ENCODE measurements at places on chromosomes 5 and 9. TPM values are rescaled to one million over a fixed set of nuclear protein-coding genes. Genes with fewer than 3 reads are reported as not detected.

- DNase-seq, result no peak
- H3K4me1 ChIP-seq, result peaks cover 22% of the 10 kb centered on the region
- H3K4me3 ChIP-seq, result no peak overlapping the region
- H3K27ac ChIP-seq, result no peak overlapping the region
These were observed 128.8 kb upstream of the MAP3K1 start for GRCh38 chr5:56686337-56687195.

DNA sequence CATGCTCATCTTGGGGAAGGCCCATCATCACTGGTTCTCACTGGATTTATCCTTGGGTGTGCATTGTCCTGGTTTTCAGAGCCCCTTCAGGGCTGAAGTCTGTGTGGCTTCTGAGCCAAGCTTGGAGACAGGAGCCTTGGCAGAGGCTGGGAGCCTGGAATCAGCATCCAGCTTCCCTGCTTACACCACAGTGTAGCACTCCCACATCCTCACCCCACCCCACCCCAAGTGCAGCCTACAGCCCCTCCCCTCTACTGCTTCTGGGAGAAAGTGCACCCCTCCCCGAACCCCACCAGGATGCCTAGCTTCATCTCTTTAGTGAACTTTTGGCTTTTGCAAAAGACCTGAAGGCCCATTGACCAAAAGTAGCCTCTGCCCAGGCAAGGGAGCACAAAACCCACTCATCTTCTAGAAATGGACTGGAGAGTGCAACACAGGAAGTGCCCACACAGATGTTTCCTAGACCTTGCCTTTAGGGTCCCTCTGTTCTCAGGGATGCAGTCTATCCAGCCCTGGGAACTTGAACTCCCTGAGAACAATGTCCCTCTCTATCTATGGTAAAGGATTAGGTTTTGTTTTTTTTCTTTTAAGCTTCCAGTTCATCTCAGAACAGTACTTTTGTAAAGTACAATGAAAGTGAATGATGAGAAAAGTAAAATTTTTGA is 189.7 kb downstream of the PALM2AKAP2 start:
- no peaks in the 10 kb centered on the region for H3K36me3 ChIP-seq
- H3K4me1 ChIP-seq, result peaks cover 46% of the 10 kb centered on the region
- DNase-seq, result no peak
- no peak overlapping the region for H3K4me3 ChIP-seq
- no peak overlapping the region for H3K27ac ChIP-seq

The PCDHA9 gene
- not detected for total RNA-seq

- DNase-seq, result no peak
- H3K4me1 ChIP-seq, result no peaks in the 10 kb centered on the region
- no peak overlapping the region for H3K27ac ChIP-seq
- peaks cover under 1% of the 10 kb centered on the region for H3K27me3 ChIP-seq
- no peaks in the 10 kb centered on the region for H3K36me3 ChIP-seq
These were observed 71.3 kb downstream of the NDFIP1 start for GRCh38 chr5:142179776-142180387.

GRCh38 chr9:77965445-77966123 is 66.0 kb downstream of the GNAQ start:
- H3K4me3 ChIP-seq, result no peak overlapping the region
- peaks cover 5% of the 10 kb centered on the region for H3K36me3 ChIP-seq
- no peaks in the 10 kb centered on the region for H3K27me3 ChIP-seq
- peaks cover 50% of the 10 kb centered on the region for H3K4me1 ChIP-seq

DNA sequence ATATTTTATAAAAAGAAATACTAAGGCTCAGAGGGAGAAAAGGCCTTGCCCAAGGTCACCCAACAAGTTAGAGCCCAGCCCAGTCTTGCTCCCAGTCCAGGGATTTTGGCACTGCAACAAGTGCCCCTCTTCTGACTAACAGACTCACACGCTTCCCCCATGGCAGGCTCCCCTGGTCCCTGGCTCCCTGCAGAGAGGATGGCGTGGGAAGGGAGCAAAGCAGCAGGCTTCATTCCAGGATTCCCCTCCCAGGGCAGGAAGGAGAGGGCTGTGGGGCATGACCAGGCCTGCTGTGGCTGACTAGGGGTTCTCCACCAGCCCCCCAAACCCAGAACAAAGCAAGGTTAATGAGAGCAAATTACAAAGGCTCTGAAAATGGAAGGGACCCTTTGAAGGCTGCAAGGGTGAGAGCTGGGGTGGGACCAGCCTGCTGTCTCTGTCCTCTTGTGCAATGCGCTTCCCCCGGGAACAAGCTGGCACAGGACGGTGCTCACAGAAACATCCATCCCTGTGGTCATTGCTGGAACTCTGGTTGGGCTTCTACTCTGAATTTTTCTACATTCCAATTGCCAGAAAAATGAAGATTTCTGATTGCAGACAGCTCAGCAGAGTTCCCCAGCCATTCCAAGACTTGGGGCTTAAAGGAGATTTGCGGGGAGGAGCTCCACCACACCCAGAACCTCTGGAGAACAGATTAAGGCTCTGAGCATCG is 37.1 kb upstream of the FAT2 start:
- no peaks in the 10 kb centered on the region for H3K36me3 ChIP-seq
- H3K27ac ChIP-seq, result no peak overlapping the region
- no peak overlapping the region for H3K4me3 ChIP-seq
- no peaks in the 10 kb centered on the region for H3K4me1 ChIP-seq
- H3K27me3 ChIP-seq, result peaks cover 2% of the 10 kb centered on the region

GRCh38 chr5:165055476-165055875 is 1550.1 kb downstream of the MAT2B start:
- DNase-seq, result no peak
- H3K4me3 ChIP-seq, result no peak overlapping the region
- H3K27me3 ChIP-seq, result no peaks in the 10 kb centered on the region
- no peaks in the 10 kb centered on the region for H3K36me3 ChIP-seq
- no peak overlapping the region for H3K27ac ChIP-seq

Data from activated CD8-positive, alpha-beta T cell treated with anti-CD3 and anti-CD28 coated beads for 36 hours (primary cell).